Left hindlimb (tissue), 1 donor: ENCODE measurements at places on chromosomes 4 and X.

DNA sequence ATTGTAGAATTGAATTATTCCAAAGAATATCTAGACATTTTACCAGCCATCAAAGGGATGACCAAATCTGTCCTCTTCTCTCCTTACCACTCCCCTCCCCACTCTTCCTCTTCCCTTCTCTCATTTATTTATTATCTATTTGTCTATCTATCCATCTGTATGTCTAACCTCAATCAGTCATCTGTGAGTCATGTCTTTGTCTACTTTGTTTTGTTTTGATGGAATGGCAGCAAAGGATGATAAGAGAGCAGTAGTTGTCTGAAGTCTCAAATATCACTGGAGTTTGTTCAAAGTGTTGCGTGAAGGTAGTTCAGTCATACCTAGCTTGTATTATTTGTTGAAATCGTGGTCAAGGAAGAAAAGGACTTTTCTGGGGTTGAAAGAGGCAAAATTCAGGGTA, 34.7 kb upstream of the PGRMC2 start:
- DNase-seq = no peak

GRCh38 chr4:78592088-78592783, 40.7 kb downstream of the ANXA3 start:
- DNase-seq = no peak

GRCh38 chr4:100362366-100362765, 155.5 kb downstream of the EMCN start:
- no peak for DNase-seq

- DNase-seq = no peak
Measured at GRCh38 chr4:7364979-7365378, 69.8 kb downstream of the PSAPL1 start.

- DNase-seq = no peak
Measured at GRCh38 chrX:12443534-12444098, 305.3 kb downstream of the FRMPD4 start.

- no peak for DNase-seq
Measured at GRCh38 chr4:114237997-114238396, 258.6 kb upstream of the ARSJ start.

GRCh38 chr4:82360298-82361177, 13.3 kb downstream of the HNRNPD start:
- DNase-seq = no peak

DNA sequence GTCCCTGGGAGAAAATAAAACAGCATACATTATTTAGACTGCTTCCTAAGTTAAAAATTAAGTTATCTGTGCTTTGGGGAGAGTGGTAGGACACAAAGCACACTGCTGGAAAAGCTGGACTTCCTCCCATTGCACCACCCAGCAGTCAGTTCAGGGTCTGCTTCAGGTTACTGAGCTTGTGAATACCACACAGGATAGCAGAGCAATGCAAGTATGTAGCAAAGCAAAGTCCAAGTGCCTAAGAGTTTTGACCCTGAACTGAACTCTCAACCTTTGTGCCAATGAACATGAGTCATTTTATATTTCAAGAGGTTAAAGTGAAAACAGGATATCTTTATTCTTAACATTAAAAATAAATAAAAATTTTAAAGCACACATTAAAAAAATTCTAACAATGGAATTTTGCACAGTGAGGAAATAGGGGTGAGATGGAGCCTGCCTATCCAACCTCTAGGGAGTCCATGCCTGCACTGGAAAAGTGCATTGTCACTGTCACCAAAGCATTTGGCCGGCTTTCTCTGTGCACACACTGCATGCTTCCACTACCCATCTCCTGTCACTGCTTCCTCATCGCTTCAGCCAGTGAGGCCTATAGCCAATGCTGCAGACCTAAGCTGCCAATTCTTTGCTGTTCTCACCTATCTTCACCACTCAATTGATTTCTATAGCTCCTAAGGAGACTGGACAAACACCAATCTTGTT, 50.9 kb downstream of the ABCG2 start:
- no peak for DNase-seq

DNA sequence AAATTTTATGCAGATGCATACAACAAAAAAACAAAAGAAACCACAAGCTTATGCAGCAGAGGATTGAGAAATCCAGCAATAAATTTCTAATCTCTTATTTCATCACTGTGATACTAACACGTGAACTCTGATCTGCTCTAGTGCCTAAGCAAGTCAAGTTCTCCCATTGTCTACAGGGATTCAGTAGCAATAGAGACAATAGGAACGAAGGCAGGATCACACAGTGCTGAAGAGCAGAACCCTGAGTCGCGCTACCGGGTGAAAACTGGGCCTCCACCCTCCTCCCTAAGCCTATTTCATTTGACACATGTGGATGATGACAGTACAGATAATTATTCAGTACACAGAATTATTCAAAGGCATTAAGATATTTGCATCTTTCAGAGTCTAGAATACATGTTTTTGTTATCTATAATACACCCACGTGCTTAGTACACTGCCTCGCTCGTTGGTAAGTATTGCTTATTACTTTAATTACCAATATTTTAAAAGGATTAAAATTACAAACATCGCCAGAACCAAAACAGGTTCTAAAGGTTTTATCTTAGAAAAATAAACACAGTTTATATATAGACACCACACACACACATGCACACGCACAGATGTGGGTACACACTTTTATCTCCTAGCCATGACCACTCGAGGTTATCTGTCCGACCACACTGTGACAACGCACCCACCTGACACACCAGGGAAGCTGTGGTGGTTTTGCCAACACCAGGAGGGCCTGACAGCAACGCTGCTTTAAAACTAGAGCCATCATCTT, 60.1 kb downstream of the RFC1 start:
- DNase-seq = no peak

DNA sequence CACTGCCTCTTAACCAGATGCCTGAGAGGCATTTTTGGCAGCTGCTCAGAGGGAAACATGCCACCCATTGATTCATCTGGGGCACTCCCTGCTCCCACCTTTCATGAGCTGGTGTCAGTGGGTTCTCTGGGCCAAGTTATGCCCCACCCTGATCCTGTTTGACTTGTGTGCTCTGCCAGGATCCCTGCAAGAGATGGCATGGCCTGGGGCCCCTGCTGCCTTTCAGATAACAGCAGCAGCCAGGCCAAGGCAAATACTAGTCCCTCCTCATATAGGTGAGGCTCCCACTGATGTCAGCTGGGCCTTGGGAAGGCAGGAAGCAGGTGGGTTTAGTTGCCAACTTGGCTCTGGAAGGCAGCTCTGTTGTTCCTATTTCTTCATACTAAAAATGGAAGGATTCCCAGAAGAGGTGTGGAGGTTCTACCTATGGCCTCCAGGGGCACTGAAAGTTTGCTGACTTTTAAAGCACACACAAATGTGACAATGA, 192.9 kb upstream of the RBPJ start:
- DNase-seq = no peak

DNA sequence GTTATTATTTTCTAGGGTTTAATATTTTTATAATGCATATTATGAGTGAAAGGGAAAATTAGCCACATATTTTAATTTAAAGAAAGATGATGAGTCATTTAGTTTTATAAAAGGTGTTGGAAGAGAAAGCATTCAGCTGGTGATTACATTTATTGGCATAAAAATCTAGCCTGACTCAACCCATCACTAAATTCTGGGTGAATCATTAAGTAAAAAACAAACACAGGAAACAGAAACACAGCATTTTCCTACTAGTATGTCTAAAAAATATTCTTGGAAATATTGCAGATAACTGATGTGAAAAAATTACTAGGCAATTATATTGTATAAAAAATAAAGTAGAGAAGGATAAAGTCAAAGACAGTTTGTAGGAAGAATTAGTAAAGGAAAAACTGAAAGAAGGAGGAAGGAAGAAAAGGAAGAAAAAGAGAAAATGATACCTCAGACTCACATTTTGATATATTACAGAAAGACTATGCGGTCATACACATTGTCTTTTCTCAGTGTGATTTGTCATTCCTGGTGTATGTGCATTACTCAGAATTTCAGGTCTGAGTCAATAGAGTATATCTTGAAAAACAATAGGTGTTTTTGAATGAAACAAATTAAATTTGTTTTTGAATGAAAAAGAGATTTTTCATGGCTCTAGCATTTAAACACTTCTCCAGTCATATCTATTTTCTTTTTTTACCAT, 48.0 kb upstream of the SPOCK3 start:
- DNase-seq = no peak

GRCh38 chr4:8851321-8852117, 20.1 kb downstream of the HMX1 start:
- peak; percentile 11 for DNase-seq

DNA sequence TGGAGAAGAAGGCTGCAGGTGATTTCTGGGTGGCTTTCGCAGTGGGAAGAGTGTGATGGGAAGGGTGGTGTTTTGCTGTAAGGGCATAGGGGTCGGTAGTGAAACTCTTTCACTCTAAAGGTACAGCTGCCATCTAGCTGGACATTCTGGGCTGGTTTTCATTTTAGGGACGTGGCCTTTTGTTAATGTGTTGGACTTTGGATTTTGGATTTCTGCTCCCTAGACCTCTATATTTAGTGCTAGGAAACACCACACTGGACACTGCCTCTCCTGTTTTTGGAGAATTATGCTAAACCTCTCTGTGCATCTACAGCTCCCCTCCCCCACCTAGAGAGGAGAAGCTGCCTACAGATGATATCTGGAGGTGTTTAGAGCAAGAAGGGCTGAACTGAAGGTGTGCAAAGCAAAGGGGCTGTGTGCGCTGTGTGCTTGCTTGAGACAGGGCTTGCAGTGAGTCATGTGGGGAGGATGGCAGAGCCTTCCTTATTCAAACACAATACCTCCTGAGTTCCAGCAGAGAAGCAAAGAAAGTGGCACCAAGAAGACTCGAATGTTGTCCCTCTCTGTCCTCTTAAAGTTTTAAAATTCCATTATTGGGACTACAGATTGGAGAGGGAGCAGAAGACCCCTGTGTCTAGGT, 47.9 kb downstream of the STARD8 start:
- DNase-seq = no peak

GRCh38 chr4:177191991-177192390, 117.7 kb upstream of the NEIL3 start:
- DNase-seq = no peak

DNA sequence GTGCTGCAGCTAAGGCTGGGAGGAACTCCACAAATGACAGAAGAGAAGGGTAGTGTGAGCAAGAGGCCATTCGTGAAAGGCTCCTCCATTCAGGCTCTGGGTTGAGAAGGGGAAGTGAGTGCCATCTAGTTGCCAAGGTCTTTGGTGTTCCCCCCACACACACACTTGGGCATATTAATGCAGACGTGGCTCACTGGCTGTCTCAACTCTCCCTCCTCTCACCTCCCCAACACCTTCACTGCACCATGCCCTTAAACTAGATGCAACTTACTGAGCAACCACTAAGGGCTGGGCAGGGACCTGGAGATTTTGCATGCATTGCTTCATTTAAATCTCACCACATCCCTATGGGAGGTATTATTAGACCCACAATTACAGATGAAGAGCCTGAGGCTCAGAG, 8.7 kb downstream of the CLRN2 start:
- DNase-seq = no peak

- no peak for DNase-seq
Measured at GRCh38 chr4:78544678-78545077, 6.9 kb upstream of the ANXA3 start.

DNA sequence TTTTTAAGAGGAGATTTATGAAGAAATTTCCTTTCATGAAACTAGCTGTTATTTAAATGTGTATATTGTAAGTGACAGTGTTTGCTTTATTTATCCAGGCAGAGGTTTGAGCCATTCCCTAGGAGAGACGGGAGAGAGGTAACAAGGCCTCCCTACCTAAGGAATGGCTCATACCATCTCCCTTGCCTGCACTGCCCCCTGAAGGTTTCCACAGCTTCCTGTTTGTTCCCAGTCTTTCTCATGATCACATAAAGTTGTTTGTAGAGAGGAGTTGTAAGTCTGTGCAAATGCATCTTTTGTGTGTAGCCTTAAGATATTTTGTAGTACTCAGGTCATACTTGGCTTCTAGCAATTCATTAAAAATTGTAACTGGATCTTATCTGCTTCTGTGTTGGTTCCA, 1504.5 kb upstream of the PCDH10 start:
- peak; percentile 19 for DNase-seq

DNA sequence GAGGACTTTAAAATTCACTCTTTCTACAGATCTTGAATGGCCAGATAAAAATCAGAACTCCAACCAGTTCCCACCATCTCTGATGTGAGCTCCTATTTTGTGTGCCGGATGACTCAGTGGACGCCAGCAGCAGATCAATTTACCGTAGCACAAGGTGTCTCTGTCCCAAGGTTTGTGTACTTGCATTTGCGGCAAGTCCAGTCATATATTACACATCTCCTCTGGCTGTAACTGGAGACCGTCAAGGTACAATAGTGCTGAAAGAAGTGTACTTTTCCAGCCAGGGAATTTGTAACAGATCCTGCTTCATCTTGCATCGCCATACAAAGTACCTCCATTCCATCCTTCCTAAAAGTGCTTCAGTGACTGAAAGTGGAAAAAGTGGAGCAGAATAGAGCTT, 108.2 kb upstream of the SORBS2 start:
- no peak for DNase-seq

DNA sequence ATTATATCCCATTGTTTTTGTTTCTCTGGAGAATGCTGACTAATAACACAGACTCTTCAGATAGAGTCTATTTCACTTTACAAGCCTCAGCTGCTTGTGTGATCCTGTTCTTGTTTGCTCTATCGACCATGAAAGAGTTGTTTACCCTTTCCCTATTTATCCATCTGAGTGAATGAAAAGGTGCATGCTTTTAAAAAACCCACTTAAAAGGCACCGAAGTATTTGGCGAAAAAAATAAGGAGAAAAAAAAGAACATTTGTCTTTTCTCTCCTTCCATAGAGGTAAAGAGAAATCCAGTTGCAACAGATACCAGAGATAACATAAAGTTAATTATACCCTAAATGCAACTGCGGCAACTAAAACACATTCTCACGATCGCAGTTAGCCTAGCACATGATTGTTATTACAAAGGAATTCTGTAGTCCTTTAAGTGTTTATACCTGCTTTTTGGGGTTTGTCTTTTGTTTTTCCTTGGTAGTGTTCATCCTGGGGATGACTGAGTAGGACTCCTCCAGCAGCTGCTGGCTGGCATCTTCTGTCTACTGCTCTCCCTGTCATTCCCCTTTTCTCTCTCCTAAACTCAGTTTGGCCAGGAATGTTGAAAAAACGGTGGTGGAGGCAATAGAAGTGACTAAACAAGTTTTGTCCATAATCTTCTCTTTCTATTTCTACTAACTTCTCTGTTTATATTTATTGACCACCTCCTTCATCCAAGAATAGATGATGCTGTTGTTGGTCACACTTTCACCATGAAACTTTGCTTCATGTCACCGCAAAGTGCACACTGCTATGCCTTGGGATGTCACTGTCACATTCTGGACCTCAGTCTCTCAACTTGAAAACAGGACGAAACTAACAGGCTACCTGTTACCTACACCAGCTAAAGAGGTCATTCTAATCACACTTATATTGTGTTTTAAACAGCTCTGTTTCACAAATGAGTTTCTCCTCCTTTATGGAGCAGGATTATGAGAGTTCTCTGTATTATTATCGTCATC, 41.9 kb upstream of the FRAS1 start:
- DNase-seq = no peak

- no peak for DNase-seq
Measured at GRCh38 chrX:77900688-77901087, 1.4 kb downstream of the COX7B start.

DNA sequence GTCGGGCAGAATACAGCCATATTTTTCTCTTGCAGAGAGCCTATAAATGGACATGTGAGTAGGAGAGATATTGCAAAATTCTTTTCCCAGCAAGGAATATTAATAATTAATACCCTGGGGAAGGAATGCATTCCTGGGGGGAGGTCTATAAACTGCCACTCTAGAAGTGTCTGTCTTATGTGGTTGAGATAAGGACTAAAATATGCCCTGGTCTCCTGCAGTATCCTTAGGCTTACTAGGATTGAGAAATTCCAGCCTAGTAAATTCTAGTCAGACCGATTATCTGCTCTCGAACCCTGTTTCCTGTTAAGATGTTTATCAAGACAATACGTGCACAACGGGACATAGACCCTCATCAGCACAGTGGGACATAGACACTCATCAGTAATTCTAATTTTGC, 872.6 kb downstream of the FSTL5 start:
- DNase-seq = no peak
